ENCODE measurements at places on chromosomes 5 and 9. TPM values are rescaled to one million over a fixed set of nuclear protein-coding genes. Genes with fewer than 3 reads are reported as not detected.

The ADAMTS13 gene
- 3.8 TPM for polyA plus RNA-seq

The ICE1 gene
- polyA plus RNA-seq: 10.7 TPM

The CLTB gene
- 104 TPM for polyA plus RNA-seq

DNA sequence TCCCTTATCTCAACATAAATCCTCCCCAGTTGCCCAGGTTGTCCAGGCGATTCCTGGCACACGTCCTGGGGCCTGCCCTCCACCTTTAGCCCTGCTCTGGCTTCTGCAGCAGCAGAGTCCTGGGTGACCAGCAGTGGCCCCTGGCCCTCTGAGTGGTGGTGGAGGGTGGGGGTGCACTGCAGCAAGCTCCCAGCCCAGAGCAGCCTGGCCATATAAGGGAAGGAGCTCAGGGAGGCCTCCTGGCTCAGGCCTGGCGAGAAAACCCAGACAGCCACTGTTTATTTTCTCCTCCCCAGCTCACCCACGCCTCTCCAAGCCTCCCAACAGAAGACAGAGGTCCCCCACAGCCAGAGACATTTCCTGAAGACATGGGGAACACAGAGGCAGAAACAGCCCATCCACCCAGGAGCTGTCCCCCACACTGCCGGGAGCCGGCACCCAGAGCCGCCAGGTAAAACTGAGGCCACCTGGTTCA lies 44.7 kb upstream of the IL17B start:
- H3K27me3 ChIP-seq: no peaks in the 10 kb centered on the region
- H3K27ac ChIP-seq: peak overlapping the region; percentile 79
- DNase-seq: peak; percentile 40
- peaks cover 38% of the 10 kb centered on the region for H3K4me1 ChIP-seq

DNA sequence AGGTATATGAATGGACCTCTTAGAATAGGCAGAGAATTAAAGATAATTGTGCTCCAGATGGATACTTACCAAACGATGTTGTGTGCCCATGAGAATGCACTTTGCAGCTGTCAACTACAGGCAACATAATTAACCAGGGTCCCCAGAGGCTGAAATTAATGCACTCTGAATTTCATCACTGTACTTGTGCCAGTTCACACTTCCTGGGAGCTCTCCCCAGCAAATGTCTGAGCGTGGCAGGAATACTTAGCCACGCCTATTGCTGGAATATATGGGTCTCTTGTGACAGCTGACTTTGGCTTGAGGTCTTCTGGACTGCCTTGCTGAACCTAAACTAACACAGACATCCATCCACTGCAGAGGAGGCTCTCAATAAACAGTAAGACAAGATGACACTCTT lies 11.9 kb upstream of the C1QTNF2 start:
- no peaks in the 10 kb centered on the region for H3K36me3 ChIP-seq
- no peaks in the 10 kb centered on the region for H3K27me3 ChIP-seq
- no peak for DNase-seq
- no peak overlapping the region for H3K27ac ChIP-seq

- H3K36me3 ChIP-seq: no peaks in the 10 kb centered on the region
- no peaks in the 10 kb centered on the region for H3K4me1 ChIP-seq
- no peak overlapping the region for H3K4me3 ChIP-seq
- H3K27ac ChIP-seq: no peak overlapping the region
- no peak for DNase-seq
- no peaks in the 10 kb centered on the region for H3K27me3 ChIP-seq
Measured at GRCh38 chr9:114880291-114880745, 50.1 kb downstream of the TNFSF8 start.

DNA sequence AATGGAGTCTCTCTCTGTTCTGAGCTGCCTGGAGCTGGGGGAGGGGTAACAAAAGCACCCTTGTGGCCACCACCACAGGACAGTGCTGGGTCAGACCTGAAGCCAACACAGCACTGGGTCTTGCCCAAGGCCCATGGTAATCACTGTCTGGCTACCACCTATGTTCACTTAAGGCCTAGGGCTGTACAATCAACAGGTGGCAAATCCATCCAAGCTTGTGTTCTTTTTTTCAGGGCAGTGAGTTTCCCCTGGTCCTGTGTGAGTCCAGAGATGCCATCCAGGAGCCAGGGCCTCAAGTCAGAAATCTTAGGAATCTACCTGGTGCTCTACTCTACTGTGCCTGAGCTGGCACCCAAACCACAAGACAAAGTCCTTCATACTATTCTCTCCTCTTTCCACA lies 20.1 kb upstream of the OTP start:
- H3K27me3 ChIP-seq: no peaks in the 10 kb centered on the region
- no peak for DNase-seq
- no peaks in the 10 kb centered on the region for H3K4me1 ChIP-seq

GRCh38 chr5:179377421-179378115 lies 32.3 kb upstream of the ADAMTS2 start:
- H3K4me3 ChIP-seq: no peak overlapping the region
- no peaks in the 10 kb centered on the region for H3K27me3 ChIP-seq
- DNase-seq: no peak

- H3K27ac ChIP-seq: peak overlapping the region; percentile 79
- no peaks in the 10 kb centered on the region for H3K36me3 ChIP-seq
- DNase-seq: peak; percentile 45
Measured at GRCh38 chr9:124869466-124869985, 7.6 kb downstream of the ARPC5L start.

GRCh38 chr5:10581867-10582511 lies 18.1 kb downstream of the ANKRD33B start:
- no peaks in the 10 kb centered on the region for H3K36me3 ChIP-seq
- no peak overlapping the region for H3K27ac ChIP-seq
- no peaks in the 10 kb centered on the region for H3K4me1 ChIP-seq
- no peak for DNase-seq
- no peaks in the 10 kb centered on the region for H3K27me3 ChIP-seq
- H3K4me3 ChIP-seq: no peak overlapping the region

GRCh38 chr5:54670281-54670680 lies 152.7 kb downstream of the SNX18 start:
- H3K4me1 ChIP-seq: peaks cover 8% of the 10 kb centered on the region
- no peak overlapping the region for H3K4me3 ChIP-seq
- no peaks in the 10 kb centered on the region for H3K27me3 ChIP-seq
- no peak overlapping the region for H3K27ac ChIP-seq
- no peaks in the 10 kb centered on the region for H3K36me3 ChIP-seq

- H3K27ac ChIP-seq: no peak overlapping the region
- H3K4me1 ChIP-seq: no peaks in the 10 kb centered on the region
- no peak for DNase-seq
Measured at GRCh38 chr5:171624396-171624795, 161.2 kb upstream of the SMIM23 start.

- no peaks in the 10 kb centered on the region for H3K36me3 ChIP-seq
- H3K4me1 ChIP-seq: no peaks in the 10 kb centered on the region
- H3K27me3 ChIP-seq: no peaks in the 10 kb centered on the region
- no peak overlapping the region for H3K4me3 ChIP-seq
Measured at GRCh38 chr9:131296906-131297500, 7.5 kb downstream of the PLPP7 start.

DNA sequence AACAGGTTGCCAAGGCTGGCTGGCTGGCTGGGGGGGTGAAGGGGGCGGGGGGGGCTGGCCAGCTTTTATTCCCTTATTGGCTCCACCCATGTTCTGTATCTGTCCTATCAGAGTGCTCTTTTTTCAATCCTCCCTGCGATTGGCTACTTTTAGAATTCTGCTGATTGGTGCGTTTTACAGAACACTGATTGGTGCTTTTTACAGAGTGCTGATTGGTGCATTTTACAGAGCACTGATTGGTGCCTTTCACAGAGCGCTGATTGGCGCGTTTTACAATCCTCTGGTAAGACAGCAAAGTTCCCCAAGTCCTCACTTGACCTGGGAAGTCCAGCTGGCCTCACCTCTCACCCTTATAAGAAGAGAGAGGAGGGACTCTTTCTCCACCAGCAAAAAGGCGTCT lies 175.9 kb downstream of the ERCC6L2 start:
- peaks cover 4% of the 10 kb centered on the region for H3K4me1 ChIP-seq
- no peaks in the 10 kb centered on the region for H3K36me3 ChIP-seq
- H3K27ac ChIP-seq: no peak overlapping the region
- DNase-seq: no peak
- H3K4me3 ChIP-seq: no peak overlapping the region

- H3K36me3 ChIP-seq: no peaks in the 10 kb centered on the region
- DNase-seq: no peak
- H3K4me1 ChIP-seq: no peaks in the 10 kb centered on the region
Measured at GRCh38 chr9:26263478-26263877, 585.2 kb upstream of the TUSC1 start.

DNA sequence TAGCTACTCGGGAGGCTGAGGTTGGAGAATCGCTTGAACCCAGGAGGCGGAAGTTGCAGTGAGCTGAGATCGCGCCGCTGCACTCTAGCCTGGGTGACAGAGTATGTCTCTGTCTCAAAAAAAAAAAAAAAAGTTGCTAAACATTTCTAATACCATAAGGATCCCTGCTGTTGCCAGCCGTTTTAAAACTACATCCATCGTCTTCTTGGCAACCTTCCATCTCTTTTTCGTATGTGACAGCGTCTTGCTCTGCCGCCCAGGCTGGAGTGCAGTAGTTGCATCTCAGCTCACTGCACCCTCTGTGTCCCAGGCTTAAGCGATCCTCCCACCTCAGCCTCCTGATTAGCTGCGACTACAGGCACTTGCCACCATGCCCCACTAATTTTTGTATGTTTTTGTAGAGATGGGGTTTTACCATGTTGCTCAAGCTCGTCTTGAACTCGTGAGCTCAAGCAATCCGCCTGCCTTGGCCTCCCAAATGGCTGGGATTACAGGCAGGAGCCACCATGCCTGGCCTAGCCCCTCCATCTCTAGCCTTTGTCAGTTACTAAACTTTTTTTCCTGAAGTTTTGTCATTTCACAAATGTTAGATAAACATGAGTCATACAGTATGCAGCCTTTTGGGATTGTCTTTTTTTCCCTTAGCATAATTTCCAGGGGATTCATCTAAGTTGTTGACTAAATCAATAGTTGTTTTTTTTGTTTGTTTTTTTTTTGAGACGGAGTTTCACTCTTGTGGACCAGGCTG lies 13.5 kb downstream of the NSD1 start:
- no peak overlapping the region for H3K27ac ChIP-seq
- no peak for DNase-seq
- no peak overlapping the region for H3K4me3 ChIP-seq
- H3K36me3 ChIP-seq: no peaks in the 10 kb centered on the region
- no peaks in the 10 kb centered on the region for H3K4me1 ChIP-seq

- no peak overlapping the region for H3K4me3 ChIP-seq
- no peak overlapping the region for H3K27ac ChIP-seq
- no peaks in the 10 kb centered on the region for H3K27me3 ChIP-seq
Measured at GRCh38 chr9:128151309-128152132, 2.3 kb downstream of the LCN2 start.

- no peaks in the 10 kb centered on the region for H3K36me3 ChIP-seq
- no peak for DNase-seq
- no peak overlapping the region for H3K4me3 ChIP-seq
- no peak overlapping the region for H3K27ac ChIP-seq
- H3K4me1 ChIP-seq: no peaks in the 10 kb centered on the region
Measured at GRCh38 chr5:176793736-176794135, 16.6 kb upstream of the UNC5A start.

DNA sequence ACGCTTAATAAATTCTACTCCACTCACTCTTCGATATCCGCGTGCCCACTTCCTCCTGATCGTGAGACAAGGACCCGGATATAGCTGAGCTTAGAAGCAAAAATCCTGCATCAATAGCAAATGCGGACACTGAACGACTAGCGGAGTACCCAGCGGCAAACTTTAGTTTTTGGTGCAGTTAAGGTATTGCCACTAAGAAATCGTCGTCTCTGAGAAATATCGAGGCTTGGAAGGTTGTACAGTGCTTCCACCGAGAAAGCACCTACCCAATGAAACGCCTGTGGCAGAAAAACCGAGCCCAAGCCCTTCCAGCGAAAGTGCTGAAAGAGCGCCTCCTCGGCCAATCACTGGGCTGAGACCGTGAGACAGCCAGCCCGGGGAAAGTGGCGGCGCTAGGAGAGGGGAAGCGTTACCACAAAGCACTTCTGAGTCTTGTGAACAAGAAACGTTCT lies 32.2 kb downstream of the ANXA2R start:
- DNase-seq: peak; percentile 55
- peaks cover 2% of the 10 kb centered on the region for H3K4me1 ChIP-seq
- peak overlapping the region; percentile 1 for H3K27ac ChIP-seq
- H3K27me3 ChIP-seq: no peaks in the 10 kb centered on the region

DNA sequence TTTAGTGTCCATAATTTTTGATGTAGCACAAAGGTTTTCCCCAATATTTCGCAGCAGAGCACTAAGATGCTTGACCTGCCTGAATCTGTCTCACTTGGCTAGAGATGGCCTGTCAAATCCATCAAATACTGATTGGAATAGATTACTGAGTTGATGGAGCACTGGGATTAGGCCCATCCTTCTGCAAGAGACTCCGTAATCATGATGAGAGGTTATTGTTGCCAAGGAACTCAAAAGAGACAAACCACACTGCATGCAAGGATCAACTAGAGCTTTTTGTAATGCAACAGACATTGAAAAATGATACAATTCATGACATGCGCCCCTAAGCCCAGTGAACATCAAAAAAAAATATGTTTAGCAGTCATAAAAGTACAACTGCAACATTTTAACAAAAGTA lies 585.3 kb upstream of the GRAMD2B start:
- no peak overlapping the region for H3K27ac ChIP-seq
- H3K36me3 ChIP-seq: no peaks in the 10 kb centered on the region
- H3K4me1 ChIP-seq: peaks cover 2% of the 10 kb centered on the region
- no peak for DNase-seq

DNA sequence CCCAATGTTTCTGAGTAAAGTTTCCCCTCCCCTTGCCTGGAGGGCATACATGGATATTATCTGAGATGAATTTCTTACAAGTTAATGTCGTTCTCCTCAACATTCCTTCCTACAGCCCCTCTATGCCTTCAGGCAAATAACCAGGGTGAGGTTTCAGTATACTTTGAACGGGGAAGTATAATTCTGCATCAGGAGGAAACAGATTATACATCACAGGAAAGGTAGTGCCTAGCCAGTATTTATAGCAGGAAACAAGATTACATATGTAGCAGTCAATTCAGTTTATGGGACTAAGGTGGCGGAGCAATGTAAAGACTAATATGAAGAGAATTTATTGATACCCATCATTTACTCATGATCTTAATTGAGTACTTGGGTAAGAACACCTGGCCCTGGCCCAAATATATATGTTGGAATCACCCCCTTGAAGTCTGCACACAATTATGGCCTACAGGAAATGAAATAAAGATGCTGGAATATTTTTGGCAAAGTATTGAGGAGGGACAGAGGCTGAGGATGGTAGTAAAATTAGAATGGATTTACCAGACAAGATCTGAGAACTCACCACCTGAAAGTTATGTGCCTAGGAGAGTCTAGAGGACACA lies 661.1 kb downstream of the PTPRD start:
- H3K27me3 ChIP-seq: no peaks in the 10 kb centered on the region
- no peak overlapping the region for H3K4me3 ChIP-seq
- H3K36me3 ChIP-seq: no peaks in the 10 kb centered on the region
- H3K4me1 ChIP-seq: no peaks in the 10 kb centered on the region

GRCh38 chr5:146796911-146797310 lies 81.6 kb downstream of the PPP2R2B start:
- no peak overlapping the region for H3K27ac ChIP-seq
- DNase-seq: no peak
- H3K4me3 ChIP-seq: no peak overlapping the region
- no peaks in the 10 kb centered on the region for H3K36me3 ChIP-seq
- no peaks in the 10 kb centered on the region for H3K4me1 ChIP-seq

All from ovary (tissue), 10 donors.